ENCODE measurements at places on chromosomes 2 and 18.

- DNase-seq = no peak
Observed at GRCh38 chr2:28292491-28292890, 100.2 kb upstream of the FOSL2 start.

GRCh38 chr2:236754271-236754944, 184.8 kb downstream of the ACKR3 start:
- DNase-seq = no peak

- no peak for DNase-seq
Observed at GRCh38 chr2:241772063-241772499, 4.5 kb upstream of the GAL3ST2 start.

GRCh38 chr2:12641441-12641840, 75.3 kb upstream of the TRIB2 start:
- DNase-seq = no peak

- DNase-seq = no peak
Observed at GRCh38 chr2:102434655-102435381, 11.9 kb downstream of the IL18RAP start.

GRCh38 chr2:173740639-173741038, 224.5 kb downstream of the SP3 start:
- DNase-seq = no peak

DNA sequence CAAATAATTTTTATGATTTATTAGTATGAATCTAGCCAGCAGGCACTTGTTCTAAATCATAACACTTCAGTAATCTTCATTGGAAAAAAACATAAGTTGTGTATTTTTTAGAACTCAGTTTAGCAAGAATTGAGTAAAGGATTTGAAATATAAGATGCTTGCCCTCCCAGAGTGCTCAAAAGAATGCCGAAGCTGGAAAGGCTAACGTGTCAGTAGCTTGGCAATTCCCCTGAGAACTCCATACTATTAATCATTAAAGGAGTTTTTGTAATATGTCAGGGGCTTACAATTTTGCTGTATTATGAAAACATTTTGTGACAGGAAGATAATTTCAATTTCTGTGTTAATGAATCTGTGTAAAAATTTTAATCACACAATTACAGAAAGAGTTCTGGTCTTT, 122.7 kb downstream of the GULP1 start:
- no peak for DNase-seq

GRCh38 chr2:85772841-85773491, 19.2 kb downstream of the ATOH8 start:
- DNase-seq = no peak

- no peak for DNase-seq
Observed at GRCh38 chr2:157124731-157125130, 132.8 kb upstream of the GALNT5 start.

- DNase-seq = peak; percentile 33
Observed at GRCh38 chr2:63861220-63861822, 19.6 kb downstream of the UGP2 start.

- DNase-seq = no peak
Observed at GRCh38 chr2:224416656-224417360, 14.9 kb upstream of the FAM124B start.

GRCh38 chr18:56286775-56287325, 351.5 kb downstream of the TXNL1 start:
- DNase-seq = no peak

DNA sequence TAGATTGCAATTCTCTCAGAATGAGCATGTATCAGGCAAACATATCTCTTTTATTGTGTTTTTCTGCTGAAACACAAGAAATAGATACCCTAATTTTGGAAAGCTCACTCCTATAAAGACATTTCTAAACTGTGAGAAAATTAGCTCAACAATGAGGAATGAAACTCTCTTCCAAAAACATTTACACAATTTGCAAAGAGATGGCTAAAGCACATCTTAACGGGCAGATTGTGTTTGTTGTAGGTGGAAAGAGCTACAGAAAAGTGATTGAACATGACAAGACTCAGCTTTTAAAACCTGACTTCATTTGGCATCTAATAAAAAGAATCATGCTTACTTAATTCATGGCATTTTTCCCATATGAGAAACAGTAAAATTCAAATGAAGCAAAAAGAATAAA, 175.0 kb upstream of the SLC39A10 start:
- DNase-seq = no peak

- DNase-seq = peak; percentile 19
Observed at GRCh38 chr2:22904126-22904684, 480.8 kb upstream of the KLHL29 start.

DNA sequence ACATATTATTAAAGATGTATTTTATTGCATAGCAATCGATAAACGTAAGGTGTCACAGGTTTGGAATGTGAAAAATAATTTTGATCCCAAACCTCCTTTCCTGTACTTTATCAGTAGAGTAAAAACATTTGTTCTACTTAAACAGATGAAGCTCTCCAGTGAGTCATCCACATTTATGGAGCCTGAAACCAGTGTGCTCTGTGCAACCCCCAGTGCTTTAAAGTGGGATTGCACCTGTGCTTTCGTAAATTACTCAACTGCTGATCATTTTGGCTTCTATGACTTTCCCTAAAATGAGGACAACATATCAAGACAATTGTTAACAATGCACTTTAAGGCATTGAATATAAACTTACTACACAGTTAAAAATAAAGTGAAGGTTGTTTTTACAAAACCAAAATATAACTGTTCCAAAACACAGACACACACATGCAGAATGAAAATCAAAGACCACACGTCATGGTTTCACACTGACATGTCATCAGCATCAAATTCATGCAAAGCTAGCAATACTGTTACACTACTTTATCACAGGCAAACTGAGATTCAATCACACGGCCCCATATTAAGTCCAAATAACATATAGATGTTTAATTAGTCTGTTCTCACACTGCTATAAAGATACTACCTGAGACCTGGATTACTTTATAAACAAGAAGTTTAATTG, 9.7 kb downstream of the TMEM18 start:
- peak; percentile 66 for DNase-seq

GRCh38 chr2:45180033-45180746, 170.9 kb upstream of the SIX2 start:
- DNase-seq = no peak

DNA sequence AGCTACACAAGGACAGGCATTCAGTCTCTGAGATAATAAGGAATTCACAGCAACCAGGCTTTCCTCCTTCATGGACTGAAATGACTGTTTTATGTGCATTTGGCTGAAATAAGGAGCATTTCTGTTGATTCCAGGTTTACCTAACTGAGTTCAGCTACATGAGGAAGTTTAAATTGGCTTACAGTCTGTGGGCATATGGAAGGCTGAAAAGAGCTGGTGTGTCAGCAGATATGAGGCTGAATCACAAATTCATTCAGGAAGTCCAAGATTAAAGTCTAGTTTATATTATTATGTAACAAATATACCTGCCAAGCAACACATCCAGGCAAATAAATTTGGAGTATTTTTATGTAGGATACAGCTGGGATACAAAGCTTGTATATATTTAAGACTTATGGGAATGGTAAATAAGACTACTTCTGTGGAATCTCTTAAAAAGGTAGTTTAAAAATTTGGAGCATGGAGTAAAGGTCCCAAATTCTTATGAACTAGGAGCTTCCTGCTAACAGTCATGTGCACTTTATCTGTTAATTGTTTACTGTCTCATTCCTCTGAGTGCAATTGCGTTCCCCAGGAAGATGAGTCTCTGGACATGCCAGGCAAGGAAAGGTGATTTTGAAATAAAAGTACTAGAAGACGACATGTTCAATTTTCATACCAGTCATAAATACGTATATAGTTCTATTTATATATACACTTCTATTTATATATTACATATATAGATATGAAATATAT, 53.0 kb downstream of the ZC3H8 start:
- no peak for DNase-seq

DNA sequence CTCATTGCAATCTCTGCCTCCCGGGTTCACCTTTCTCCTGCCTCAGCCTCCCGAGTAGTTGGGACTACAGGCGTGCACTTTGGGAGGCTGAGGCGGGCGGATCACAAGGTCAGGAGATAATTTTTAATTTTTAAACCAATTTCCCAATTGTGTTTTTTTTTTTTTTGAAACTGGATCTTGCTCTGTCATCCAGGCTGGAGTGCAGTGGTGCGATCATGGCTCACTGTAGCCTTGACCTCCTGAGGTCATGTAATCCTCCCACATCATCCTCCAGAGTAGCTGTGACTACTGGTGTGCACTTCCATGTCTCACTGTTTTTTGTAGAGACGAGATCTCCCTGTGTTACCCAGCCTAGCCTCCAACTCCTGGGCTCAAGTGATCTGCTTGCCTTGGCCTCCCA, 49.3 kb downstream of the GLS start:
- DNase-seq = no peak

- DNase-seq = no peak
Observed at GRCh38 chr2:9250091-9250490, 43.5 kb downstream of the ASAP2 start.

DNA sequence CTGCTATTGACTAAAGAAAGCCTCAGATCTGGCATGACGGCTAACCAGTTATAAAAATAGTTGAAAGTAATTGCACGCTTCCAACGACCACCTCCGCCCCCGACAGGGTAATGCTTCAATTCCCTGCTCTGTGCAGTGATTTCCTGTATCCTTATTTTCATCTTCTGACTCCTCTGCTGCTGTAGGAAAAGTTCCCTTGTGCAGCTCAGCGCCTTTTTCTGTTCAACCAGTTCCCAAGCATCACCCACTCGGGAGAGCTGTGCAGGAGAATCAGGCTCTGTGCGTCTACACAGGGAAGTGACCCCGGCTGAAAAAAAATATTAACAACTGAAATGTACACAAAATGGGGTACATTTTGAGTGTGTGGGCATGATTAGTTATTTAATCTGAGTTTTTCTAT, 91.3 kb upstream of the COPS8 start:
- no peak for DNase-seq

DNA sequence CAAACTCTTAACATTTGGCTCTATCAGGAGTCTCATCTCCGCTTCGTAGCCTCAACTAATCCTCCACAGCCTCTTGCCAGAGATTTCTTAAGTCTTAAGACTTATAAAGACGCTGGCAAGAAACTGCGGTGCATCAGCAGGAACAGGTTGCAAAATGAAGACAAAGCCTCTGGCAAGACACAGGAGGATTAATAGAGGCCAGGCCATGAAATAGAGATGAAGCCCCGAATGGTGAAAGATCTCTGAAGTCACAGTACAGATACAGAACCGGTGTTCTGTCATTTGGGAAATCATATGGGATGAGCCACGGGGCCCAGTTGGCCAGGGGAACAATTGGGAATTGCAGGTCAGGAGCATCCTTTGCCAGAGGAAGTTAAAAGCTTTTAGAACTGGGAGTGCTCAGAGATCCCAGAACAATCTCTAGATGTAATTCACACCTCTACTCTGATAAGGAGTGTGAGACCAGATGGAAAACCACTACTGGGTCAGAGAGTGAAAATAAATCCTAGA, 190.9 kb upstream of the FOSL2 start:
- no peak for DNase-seq

DNA sequence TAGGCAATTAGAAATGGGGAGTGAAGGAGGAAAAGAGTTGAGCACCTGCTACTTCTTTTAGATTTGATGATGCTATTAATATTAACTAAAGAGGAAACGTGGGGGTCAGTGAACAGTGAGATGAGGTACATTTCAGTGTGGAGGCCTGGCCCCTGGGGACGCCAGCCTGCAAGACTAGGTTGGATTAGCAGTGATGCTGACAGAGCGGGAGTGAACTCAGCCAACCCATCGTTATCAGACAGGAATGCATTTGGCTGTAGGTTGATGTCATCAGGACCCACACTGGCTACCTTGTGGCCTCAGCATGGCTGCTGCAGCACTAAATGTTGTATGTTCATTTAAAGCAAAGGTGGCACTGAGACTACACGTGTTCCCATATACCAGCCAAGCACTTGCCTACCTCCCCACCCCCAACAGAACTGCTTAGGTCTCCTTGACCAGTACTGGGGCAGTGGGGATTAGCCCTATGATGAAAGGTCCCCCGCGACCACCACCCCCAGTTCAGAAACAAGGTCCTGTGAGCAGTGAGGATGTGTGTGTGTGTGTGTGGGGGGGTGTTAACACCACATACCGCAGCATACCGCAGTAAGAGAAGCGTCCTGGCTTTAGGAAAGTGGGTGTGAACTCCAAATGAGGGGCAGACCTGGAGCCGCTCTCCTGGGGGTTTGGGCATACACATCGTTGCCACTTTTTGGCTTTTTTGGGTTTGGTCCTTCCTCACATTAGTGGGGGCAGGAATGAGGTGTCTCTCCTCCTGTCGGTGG, 26.0 kb downstream of the DGKD start:
- DNase-seq = no peak

GRCh38 chr2:160652236-160652635, 158.6 kb upstream of the RBMS1 start:
- DNase-seq = no peak

GRCh38 chr18:67608191-67608590, 91.7 kb upstream of the DSEL start:
- DNase-seq = no peak

DNA sequence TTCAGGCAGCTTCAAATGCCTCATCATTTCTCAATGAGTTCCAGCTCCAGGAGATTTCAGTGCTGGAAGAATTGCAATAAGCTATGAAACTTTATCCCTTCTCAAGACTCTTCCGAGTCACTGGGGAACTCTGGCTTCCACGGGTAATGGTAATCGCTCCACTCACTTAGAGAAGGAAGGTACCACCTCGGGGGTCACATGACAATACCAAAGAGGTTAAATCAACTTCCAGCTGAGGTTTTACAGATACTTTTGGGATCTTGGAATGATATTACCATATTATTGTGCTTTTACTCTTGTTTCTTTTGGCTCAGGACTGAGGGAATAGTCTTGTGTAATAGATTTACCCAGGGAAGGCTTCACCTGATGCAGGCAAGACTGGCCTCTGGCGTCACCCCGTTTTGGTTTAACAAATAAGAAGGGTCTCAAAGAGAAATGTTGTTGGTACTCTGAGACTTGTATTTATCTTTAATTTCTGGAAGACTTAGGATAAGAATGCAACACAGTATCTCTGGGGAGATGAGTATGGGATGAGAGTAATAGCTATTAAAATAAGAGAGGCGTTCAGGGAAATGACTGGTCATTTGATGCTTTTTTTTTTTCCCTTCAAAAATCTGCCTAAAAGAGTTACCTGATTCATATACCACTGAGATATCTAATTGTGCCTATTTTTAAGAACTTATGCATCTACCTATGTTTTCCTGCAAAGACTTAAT, 316.9 kb upstream of the ZEB2 start:
- DNase-seq = no peak

GRCh38 chr18:62998443-62998842, 283.1 kb downstream of the PHLPP1 start:
- DNase-seq = no peak

GRCh38 chr18:35451032-35451431, 46.7 kb downstream of the INO80C start:
- no peak for DNase-seq

- DNase-seq = no peak
Observed at GRCh38 chr2:70793450-70793849, 3.0 kb upstream of the FIGLA start.

Data from LoVo (cell line).